ENCODE measurements at places on chromosomes 7 and 10. TPM values are rescaled to one million over a fixed set of nuclear protein-coding genes. Genes with fewer than 3 reads are reported as not detected.

GRCh38 chr7:5284304-5285281, 1.9 kb downstream of the SLC29A4 start:
- DNase-seq, result peak; percentile 36

- DNase-seq, result no peak
Observed at GRCh38 chr7:49597805-49598204, 175.6 kb upstream of the VWC2 start.

The STOX1 gene
- total RNA-seq, result 0.29 TPM

The EVX1 gene
- total RNA-seq, result not detected

DNA sequence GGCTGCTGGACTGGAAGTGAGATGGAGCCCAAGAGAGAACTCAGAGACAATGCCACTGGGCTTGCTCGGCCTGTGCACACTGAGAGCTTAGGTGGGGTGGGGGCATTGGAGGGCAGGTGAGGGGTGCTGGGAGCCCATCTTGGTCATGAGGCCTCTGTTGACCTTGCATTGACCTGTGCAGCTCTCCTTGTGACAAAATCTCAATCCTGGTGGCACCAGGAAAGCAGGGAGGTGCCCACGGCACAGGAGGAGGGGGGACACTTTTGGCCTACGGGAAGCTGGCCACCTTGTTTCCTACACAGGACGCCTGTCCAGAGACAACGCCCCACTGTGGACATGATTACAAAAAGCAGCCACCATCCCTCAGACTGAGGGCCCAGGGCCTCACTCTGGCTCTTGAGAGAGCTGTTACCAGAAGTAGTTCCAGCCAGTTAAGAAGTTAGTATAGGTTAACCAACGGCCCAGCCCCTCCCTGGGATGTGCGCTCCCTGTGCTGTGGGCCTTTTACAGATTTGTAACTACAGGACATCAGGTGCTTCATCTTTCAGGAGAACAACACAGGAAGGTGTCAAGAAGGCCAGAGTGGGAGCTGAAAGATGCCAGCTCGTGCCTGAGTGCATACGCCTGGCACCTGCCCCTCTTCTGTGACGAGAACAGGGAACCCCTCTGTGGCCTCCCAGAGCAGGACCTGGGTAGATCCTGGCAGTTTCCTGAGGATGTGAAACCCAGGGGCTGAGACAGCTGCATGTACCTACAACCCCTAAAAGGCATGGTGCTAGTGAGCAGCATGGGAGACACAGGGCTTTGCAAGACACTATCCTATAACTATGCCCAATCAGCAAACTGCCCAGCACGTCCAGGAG, 10.3 kb downstream of the PKD1L1 start:
- peak; percentile 28 for DNase-seq

DNA sequence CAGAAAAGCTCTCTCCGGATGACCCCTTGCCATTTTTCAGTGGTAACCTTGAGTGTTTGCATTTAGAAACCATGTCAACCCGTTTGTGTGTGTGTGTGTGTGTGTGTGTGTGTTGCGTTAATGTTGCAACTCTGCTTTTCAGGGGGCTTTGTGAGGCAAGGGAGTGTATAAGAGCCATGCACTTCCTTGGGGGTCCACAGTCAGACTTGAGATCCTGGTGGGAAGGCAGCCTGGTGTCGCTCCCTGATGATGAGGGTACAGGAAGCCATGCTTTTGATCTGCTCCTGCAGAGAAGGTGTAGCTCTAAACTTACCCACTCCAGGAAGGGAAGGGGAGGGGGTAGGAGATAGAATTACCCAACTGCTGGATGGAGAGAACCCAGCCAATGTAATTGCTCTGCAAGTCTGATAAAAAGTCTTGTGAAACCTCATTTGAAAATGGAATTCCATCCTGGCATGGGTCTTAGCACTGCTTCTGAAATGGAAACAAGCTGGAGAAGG, 10.7 kb downstream of the GRK5 start:
- no peak for DNase-seq

The OR2A1 gene
- not detected for total RNA-seq

- peak; percentile 40 for DNase-seq
Observed at GRCh38 chr7:102434039-102434486, 688 bp downstream of the ORAI2 start.

The FAM25A gene
- total RNA-seq, result not detected

- peak; percentile 90 for DNase-seq
Observed at GRCh38 chr10:102583435-102584417, 60.6 kb upstream of the TRIM8 start.

The GARIN1A gene
- not detected for total RNA-seq

DNA sequence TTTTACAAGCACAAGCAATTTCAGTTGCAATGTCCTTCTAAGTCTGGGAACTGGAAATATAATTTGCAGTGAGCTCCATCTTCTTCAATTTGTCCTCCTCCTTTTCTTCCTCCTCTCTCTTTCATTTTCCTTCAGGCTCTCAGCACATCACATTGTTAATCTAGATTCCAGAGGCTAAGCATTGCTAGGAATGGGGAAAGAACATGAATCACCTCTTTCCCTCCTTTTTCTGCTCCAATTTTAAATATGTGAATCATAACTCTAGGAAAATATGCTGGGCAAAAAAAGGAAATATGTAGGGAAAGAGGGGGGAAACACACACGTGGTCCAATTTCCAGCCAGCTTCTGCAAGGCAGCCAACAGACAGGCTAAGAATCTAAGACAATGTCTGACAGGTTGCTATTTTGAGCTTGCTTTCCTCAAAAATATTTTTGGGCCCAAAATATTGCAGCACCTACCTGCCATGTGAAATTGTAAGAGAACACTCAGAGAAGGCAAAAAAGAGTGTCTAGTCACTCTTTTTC, 72.7 kb upstream of the NUPR2 start:
- DNase-seq, result no peak

GRCh38 chr7:158733775-158734494, 29.3 kb upstream of the NCAPG2 start:
- DNase-seq, result no peak
